ENCODE measurements at places on chromosomes 11 and 22.

DNA sequence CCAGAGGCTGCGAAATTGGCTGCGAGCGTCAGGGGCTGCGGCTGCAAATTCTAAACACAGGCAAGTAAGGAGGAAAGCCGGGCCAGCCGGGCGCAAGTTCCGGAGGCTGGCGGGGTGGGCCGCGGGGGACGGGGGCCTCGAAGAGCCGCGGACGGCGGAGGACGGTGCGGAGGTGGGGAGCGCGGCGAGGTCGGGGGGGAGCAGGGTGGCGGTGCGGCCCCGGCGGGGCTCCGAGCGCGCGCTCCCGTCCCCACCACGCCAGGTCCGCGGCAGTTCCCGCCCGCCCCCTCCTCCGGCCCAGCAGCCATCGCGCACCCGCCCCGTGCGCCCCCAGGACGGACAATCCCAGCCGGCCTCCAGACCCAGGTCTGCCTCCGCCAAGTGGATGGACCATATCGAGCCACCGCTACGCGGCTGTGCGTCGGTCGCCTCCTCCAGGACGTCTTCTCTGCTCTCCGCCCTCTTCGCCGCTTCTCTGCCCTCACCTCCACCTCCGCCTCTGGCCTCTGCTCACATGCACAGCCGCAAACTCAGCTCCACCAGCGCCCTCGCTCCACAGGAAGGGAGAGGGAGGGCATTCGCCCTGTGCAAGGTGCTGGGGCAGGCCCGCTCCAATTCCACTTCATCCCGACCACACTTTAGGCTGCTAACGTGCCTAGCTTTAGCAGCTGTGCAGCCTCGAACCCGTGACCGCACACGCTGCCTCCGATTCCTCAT, 7.2 kb downstream of the ELFN2 start:
- DNase-seq = no peak

GRCh38 chr11:72826191-72826941, 12.2 kb downstream of the ATG16L2 start:
- DNase-seq = no peak

GRCh38 chr22:19663286-19663815, 51.0 kb upstream of the SEPTIN5 start:
- DNase-seq = peak; percentile 19

- no peak for DNase-seq
Measured at GRCh38 chr11:10375280-10375971, 70.6 kb downstream of the ADM start.

DNA sequence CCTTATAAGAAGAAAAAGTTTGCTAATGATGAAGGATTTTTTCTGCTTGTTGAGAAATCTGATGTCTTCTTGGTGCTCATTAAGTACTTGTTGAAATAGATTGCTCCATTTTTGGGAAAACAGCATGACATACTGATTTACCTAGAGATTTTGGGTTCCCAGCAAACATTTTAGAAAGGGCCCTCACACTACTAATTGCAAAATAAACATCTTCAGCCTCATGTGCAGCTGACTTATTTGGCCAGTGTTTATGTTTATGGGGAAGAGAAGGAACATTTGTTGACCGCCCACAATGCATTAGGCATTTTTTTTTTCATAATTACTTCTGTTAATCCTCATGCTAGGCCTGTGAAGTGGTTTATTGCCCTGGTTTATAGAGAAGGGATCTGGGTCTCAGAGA, 40.1 kb downstream of the LDLRAD3 start:
- DNase-seq = no peak

DNA sequence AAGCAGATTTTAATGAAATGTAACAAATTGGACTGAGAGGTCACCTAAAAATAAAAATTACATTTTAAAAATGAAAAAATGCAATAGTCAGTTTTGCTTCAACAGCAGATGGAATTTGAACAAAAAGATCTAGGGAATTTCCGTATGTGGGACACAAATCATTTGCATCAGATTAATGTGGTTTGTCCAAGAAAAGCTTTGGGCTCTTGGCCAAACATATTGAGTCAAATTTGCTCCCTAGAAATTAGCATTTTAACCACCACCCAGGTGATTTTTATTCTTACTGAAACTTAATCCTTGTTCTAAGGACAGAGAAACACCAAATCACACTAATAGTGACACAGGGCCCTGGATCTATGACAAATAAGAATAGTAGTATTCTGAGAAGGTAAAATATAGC, 1477.8 kb downstream of the FAM181B start:
- no peak for DNase-seq

GRCh38 chr11:2987881-2988861, 4.0 kb downstream of the NAP1L4 start:
- DNase-seq = no peak

- no peak for DNase-seq
Measured at GRCh38 chr11:110859240-110859840, 147.1 kb upstream of the ARHGAP20 start.

- no peak for DNase-seq
Measured at GRCh38 chr11:9285850-9286587, 20.9 kb upstream of the DENND5A start.

DNA sequence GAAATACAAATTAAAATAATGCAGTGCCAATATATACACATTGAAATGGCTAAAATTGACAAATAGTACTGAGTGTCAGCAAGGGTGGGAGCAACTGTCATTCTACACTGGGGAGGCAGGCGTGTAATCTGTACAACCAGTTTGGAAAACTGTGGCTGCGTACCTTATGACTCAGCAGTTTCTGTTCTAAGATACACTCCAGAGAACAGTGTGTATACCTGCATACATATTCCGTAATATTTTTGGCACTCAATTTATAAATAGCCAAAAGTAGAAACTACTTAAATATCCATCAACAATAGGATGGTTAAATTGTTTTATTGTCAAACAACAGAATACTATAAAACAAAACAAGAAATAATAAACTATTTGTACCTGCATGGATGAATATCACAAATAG, 57.6 kb downstream of the RNF169 start:
- no peak for DNase-seq

DNA sequence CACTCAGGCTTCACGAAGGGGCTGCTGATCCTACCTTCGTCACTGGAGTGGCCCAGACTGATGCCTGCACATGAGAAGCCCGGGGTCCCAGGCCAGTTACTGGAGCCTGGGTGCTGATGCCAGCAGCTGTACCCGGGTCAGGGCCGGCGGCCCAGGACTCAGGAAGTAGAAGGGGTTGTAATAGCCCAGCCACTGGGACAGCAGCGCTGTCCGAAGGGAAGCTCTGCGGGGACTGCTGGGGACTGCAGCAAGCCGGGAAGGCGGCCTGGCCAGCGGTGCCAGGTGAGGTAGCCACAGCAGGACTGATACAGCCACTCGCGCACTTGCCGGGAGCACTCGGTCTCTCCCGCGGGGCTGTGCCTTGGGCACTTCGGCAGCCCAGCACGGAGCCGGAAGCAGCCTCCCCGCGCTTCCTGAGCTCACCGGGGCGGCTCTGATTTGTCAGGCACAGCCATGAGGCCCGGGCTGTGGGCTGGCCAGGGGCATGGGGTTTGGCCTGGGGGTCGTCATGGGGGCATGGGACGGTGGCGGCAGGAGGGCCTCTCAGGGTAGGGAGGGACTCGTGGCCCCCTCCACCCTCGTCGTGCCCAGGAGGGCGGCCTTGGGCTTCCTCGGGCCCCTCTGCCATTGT, 13.9 kb upstream of the OR8K1 start:
- DNase-seq = no peak

DNA sequence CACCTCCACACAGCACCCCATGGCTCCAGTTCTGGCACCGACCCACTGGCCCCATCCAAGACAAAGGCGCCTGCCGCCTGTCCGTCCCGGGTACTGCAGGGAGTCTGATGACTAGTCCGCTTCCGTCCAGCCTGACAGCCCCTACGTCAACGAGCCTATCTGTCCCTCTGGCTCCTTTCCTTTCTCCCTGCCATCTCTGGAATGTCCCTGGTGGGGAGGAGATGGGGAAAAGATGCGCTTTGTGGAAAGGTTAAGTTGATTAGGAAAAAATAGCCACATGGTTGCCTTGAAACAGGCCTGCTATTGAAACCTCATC, 10.4 kb downstream of the PDGFB start:
- no peak for DNase-seq

DNA sequence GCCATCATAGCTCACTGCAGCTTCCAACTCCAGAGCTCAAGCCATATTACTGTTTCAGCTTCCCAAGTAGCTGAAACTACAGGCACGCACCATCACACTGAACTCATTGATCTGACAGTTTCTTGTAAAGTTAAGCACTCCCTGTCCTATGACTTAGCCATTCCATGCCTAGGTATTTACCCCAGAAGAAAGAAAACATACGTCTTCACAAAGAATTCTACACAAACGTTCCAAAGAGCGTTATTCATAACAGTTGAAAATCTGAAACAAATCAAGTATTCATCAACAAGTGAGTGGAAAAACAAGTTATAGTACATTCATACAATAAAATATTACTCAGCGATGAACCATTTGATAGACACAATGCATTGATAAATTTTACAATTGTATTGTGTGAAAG, 7.8 kb upstream of the NLRP10 start:
- no peak for DNase-seq

GRCh38 chr11:120660024-120660565, 148.5 kb downstream of the GRIK4 start:
- peak; percentile 40 for DNase-seq

- no peak for DNase-seq
Measured at GRCh38 chr11:111250936-111251335, 5.4 kb downstream of the POU2AF2 start.

DNA sequence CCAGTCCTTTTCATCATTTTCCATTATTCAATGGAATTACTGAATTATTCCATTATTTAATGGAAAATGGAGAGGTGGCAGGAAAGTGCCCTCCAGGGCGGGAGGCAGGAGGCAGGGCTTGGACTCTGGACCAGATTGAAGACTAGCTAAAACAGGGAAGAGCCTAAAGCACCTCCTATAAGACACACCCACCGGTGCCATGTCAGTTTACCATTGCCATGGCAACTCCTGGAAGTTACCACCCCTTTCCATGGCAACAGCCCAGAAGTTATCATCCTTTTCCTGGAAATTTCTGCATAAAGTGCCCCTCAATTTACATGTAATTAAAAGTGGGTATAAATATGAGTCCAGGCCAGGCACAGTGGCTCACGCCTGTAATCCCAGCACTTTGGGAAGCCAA, 443.7 kb downstream of the TBC1D22A start:
- DNase-seq = no peak

- DNase-seq = no peak
Measured at GRCh38 chr22:27509132-27509920, 292.2 kb downstream of the MN1 start.

All from HTR-8/SVneo (cell line).